ENCODE measurements at places on chromosomes 6 and 20. TPM values are rescaled to one million over a fixed set of nuclear protein-coding genes. Genes with fewer than 3 reads are reported as not detected.

The TMEM239 gene
- not detected for total RNA-seq

The DEK gene
- 334 TPM for total RNA-seq

The ADAT2 gene
- total RNA-seq = 17.8 TPM

The KCNQ5 gene
- 0.09 TPM for total RNA-seq

The MYLIP gene
- 8.2 TPM for total RNA-seq

The LPA gene
- not detected for total RNA-seq

The C6orf52 gene
- total RNA-seq = 2.9 TPM

The DEFB124 gene
- total RNA-seq = not detected

The LAMA4 gene
- 0.50 TPM for total RNA-seq

The LRP11 gene
- total RNA-seq = 2.8 TPM

The BEND6 gene
- total RNA-seq = 0.90 TPM

The PAK5 gene
- 1.6 TPM for total RNA-seq

The LAMP5 gene
- total RNA-seq = 3.2 TPM

The MUC22 gene
- not detected for total RNA-seq

The APCDD1L gene
- not detected for total RNA-seq

The CST3 gene
- 20.8 TPM for total RNA-seq

The SCUBE3 gene
- total RNA-seq = 11.4 TPM

The OR12D3 gene
- total RNA-seq = not detected

The POM121L2 gene
- total RNA-seq = not detected

The MYCT1 gene
- not detected for total RNA-seq

The LZTS3 gene
- 3.7 TPM for total RNA-seq

The SLC16A10 gene
- 4.8 TPM for total RNA-seq
